ENCODE measurements at places on chromosomes 7 and 10.

DNA sequence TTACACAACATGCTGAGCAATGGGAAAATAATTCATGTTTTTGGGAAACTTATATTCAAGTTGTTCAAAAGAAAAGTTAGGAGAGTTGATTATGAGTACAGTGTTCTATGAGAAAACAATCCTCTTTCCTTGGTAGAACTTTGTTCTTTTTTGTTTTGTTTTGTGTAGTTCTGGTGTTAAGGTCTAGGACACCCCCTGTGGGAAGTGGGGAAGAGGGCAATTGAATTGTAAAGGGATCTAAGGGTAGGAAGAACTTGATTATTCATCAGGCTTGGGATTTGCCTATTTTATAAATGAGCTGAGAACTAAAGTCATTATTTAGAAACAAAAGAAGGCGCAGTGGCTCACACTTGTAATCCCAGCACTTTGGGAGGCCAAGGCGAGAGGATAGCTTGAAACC, 25.9 kb upstream of the CDK13 start:
- DNase-seq: no peak
- H3K27ac ChIP-seq: no peak overlapping the region
- H3K4me3 ChIP-seq: no peak overlapping the region
- no peaks in the 10 kb centered on the region for H3K36me3 ChIP-seq
- no peaks in the 10 kb centered on the region for H3K4me1 ChIP-seq

GRCh38 chr7:85423209-85423895, 236.5 kb upstream of the SEMA3D start:
- no peaks in the 10 kb centered on the region for H3K27me3 ChIP-seq
- H3K4me3 ChIP-seq: no peak overlapping the region
- no peaks in the 10 kb centered on the region for H3K4me1 ChIP-seq
- DNase-seq: no peak
- H3K27ac ChIP-seq: no peak overlapping the region
- H3K36me3 ChIP-seq: no peaks in the 10 kb centered on the region

GRCh38 chr7:45921699-45922519, 837 bp upstream of the IGFBP3 start:
- peaks cover 66% of the 10 kb centered on the region for H3K27me3 ChIP-seq
- peak; percentile 63 for DNase-seq
- no peaks in the 10 kb centered on the region for H3K36me3 ChIP-seq
- H3K4me1 ChIP-seq: peaks cover 38% of the 10 kb centered on the region

GRCh38 chr10:97584060-97584797, at the start of gene HOGA1:
TSS of gene HOGA1 (plus strand) at chr10:97584389. CDS start at chr10:97584704, 315 bp downstream.
- no peak within 1 kb of the TSS for H3K4me3 ChIP-seq
- H3K4me1 ChIP-seq: peaks cover 4% of the 10 kb centered on the region
- peaks cover 6% of the 10 kb centered on the region for H3K27me3 ChIP-seq
- H3K36me3 ChIP-seq: no peaks in the 10 kb centered on the region
- DNase-seq: no peak

- H3K27me3 ChIP-seq: peaks cover 29% of the 10 kb centered on the region
- peaks cover 3% of the 10 kb centered on the region for H3K36me3 ChIP-seq
- no peak for DNase-seq
- H3K4me3 ChIP-seq: no peak overlapping the region
- H3K27ac ChIP-seq: no peak overlapping the region
- peaks cover 11% of the 10 kb centered on the region for H3K4me1 ChIP-seq
These were observed 123.9 kb upstream of the CARD11 start for GRCh38 chr7:3167551-3167950.

- DNase-seq: no peak
- H3K4me1 ChIP-seq: peaks cover 42% of the 10 kb centered on the region
- peaks cover 32% of the 10 kb centered on the region for H3K36me3 ChIP-seq
- H3K27me3 ChIP-seq: no peaks in the 10 kb centered on the region
- H3K4me3 ChIP-seq: no peak overlapping the region
- peak overlapping the region; percentile 81 for H3K27ac ChIP-seq
These were observed 195.7 kb upstream of the KLF6 start for GRCh38 chr10:3980660-3981059.

DNA sequence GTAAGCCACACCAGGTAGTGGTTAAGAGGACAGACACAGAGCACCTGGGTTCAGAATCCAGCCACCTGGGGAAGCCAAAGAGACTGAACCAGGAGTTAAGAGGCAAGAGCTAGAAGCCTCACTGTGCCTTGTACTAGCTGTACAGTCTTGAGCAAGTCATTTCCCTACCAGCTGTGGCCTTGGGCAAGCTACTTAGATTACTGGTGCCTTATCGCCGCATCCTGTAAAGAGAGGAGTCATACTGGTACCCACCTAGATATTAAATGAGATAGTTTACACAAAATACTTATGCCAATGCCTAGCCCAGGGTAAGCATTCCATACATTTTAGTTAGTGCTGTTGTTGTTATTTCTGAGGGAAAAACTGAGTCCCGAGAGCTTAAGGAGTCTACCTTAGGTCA, 47.7 kb downstream of the HABP2 start:
- no peak overlapping the region for H3K27ac ChIP-seq
- no peak for DNase-seq
- H3K4me1 ChIP-seq: no peaks in the 10 kb centered on the region
- no peaks in the 10 kb centered on the region for H3K36me3 ChIP-seq
- H3K27me3 ChIP-seq: peaks cover 37% of the 10 kb centered on the region
- H3K4me3 ChIP-seq: no peak overlapping the region

DNA sequence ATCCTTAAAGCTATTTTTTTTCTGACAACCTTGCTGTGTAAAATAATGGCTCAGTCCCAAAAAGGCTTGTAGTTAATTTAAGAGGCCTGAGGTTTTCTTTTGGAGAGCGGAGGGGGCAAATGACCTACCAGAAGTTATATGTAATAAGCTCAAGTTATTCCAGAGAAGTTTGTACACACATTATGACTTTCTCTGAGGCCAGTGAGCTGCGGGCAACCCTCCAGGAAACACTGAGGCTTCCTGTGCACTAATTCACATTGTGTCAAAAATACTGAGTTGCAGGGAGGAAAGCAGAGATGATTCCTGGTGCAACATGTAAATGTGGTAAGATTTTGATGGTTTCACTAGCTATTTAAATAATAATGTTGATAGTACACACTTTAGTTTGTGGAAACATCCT, 188.6 kb downstream of the DIP2C start:
- no peak for DNase-seq
- H3K27ac ChIP-seq: no peak overlapping the region
- peaks cover 5% of the 10 kb centered on the region for H3K4me1 ChIP-seq
- no peak overlapping the region for H3K4me3 ChIP-seq

DNA sequence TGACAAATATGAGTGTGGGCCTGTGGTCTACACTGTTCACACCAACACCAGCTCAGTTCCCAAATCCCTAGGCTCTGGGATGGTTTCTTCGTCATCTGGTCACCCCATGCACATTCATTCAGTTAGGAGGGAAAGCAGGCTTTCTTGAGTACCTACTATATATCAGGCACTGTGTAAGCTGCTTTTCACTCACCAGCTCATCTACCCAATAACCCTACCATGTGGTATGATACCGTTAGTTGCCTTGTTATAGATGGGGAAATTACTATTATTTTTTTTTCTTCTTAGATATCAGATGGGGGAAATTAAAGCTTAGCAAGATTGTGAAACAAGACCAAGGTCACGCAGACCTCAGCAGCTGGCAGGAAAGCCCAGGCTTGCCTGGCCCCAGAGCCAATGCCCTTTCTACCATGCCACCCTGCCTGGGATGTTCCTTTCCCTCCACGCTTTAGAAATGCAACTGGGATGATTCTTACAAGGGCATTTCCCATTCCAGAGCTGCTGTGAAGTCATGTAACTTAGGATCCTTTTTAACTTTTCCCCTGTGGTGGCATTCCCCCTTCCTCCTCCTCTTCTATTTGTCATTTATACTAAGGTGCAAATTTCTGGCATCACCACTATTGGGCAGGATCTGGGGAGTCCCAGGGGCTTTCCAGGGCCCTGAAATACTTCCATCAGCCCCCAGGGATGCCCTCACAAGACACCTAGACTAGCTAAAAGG, 93.1 kb upstream of the EFCAB10 start:
- DNase-seq: no peak
- H3K4me3 ChIP-seq: no peak overlapping the region
- no peaks in the 10 kb centered on the region for H3K27me3 ChIP-seq
- no peaks in the 10 kb centered on the region for H3K36me3 ChIP-seq
- no peak overlapping the region for H3K27ac ChIP-seq
- peaks cover 61% of the 10 kb centered on the region for H3K4me1 ChIP-seq

DNA sequence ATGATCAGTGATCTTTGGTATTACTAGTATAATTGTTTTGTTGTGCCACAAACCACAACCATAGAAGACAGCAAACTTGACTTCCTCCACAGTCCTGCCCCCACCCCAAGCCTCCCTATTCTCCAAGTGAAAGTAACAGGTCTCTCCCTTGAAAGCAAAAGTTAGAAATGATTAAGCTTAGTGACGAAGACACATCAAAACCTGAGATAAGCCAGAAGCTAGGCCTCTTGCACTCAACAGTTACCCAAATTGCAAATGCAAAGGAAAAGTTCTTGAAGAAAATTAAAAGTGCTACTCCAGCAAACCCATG, 7.5 kb downstream of the SAR1A start:
- H3K27me3 ChIP-seq: no peaks in the 10 kb centered on the region
- peak overlapping the region; percentile 70 for H3K27ac ChIP-seq
- H3K4me3 ChIP-seq: peak overlapping the region; percentile 54

DNA sequence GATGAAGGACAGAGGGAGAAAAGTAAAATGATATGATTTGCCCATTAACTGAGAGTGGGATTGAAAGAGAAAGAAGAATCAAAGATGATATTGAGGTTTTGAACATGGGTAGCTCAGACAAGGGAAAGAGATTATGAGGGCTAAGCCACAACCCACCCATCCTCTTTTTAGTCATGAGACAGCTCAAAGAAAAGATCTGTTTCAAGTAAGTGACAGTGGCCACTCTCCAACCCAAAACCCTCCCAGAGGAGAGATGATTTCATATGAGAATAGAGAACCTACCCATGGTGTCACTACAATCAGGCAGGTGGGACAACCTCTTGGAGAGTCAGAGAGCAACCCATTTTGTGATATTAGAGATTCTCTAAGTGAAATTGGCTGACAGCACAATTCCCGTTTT, 32.2 kb downstream of the PLXNA4 start:
- H3K36me3 ChIP-seq: peaks cover 2% of the 10 kb centered on the region
- H3K27ac ChIP-seq: no peak overlapping the region
- DNase-seq: peak; percentile 63
- H3K4me3 ChIP-seq: no peak overlapping the region
- peaks cover 52% of the 10 kb centered on the region for H3K27me3 ChIP-seq
- peaks cover 25% of the 10 kb centered on the region for H3K4me1 ChIP-seq

DNA sequence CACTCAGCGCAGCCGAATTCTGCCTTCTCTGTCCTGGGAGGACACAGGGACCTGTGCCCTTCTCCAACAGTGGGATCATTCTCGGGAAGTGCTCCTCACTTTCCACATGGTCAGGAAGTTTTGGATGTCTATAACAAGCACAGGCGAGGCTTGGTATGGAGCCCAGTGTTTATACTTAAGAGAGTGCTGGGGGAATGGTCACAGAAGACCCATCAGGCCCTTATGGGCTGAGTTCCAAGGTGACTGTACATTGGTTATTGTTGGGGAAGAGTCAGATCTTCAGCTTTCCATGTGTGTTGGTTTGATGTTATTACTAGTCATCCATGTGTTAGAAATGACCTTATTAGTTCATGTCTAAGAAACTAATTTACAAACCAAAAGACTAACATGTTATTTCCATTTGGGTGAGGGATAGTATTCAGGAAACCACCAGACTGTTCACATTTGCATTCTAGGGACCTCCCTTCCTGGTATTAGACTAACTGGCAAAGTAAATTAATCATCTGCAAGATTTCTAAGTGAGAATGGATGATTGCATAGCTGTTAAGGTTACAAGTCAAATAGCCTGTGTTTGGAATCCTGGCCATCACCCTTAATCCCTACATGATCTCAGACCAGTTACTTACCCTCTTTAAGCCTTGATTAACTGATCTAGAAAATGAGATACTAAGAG, 834.2 kb downstream of the LRMDA start:
- H3K27me3 ChIP-seq: no peaks in the 10 kb centered on the region
- no peak for DNase-seq
- H3K4me3 ChIP-seq: no peak overlapping the region
- H3K36me3 ChIP-seq: no peaks in the 10 kb centered on the region

GRCh38 chr7:106358103-106358663, 73.4 kb upstream of the NAMPT start:
- peaks cover 61% of the 10 kb centered on the region for H3K27me3 ChIP-seq
- DNase-seq: no peak
- peaks cover 6% of the 10 kb centered on the region for H3K4me1 ChIP-seq
- H3K4me3 ChIP-seq: no peak overlapping the region
- H3K27ac ChIP-seq: no peak overlapping the region
- H3K36me3 ChIP-seq: peaks cover 22% of the 10 kb centered on the region

DNA sequence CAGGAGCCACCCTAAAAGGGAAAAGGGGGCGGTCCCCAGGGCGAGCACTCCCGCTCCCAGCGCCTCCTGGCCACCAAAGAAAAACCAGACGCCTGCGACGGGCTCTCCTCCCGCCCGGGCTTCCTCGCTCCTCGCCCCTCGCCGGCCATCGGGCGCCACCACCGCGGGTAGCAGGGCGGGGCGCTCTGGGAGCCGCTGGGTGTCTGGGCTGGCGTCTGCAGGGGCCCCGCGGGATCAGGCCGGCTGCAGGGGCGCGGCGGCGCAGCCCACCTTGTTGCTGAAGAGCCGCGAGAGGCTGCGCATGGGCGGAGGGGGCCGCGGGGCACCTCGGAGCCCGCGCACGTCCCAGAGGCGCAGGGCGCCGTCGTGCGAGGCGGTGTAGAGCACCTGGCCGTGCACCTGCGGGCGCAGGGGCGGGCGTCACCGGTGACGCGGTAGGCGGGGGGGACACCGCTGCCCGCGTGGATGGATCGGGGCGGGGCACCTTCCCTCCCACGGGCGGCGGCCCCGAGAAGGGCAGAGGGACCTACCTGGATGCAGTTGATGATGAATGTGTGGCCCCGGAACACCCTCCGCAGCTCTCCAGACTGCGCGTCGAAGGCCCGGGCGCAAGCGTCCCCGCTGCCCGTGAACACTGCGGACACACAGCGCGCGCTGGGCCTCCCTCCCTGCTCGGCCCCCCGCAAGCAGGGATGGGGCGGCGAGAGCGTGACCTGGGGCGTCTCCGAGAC, 28.3 kb downstream of the WDR86 start:
- peaks cover 4% of the 10 kb centered on the region for H3K36me3 ChIP-seq
- no peak overlapping the region for H3K27ac ChIP-seq
- no peak overlapping the region for H3K4me3 ChIP-seq
- no peak for DNase-seq

- H3K27ac ChIP-seq: no peak overlapping the region
- H3K4me1 ChIP-seq: peaks cover 2% of the 10 kb centered on the region
- H3K36me3 ChIP-seq: peaks cover 1% of the 10 kb centered on the region
These were observed 10.5 kb downstream of the ACADSB start for GRCh38 chr10:123019264-123019663.

DNA sequence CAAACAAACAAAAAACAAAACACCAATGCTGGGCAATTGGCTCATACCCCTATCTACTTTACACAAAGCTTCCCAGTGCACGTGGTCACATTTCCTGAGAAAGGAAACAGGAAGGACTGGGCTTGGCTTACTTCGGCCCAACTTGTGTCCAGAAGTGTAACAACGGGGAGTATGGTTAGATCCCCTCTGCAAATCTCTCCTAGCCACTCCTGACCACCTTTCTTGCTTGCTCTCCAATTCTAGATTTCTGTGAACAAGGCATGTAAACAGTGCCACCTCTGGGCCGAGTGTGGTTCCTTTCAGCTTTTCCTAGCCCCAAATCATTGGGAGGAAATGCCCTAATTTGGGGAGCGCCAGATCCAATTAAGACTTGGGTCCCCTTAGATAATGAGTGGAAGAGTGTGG, 21.0 kb upstream of the FRAT2 start:
- peaks cover 2% of the 10 kb centered on the region for H3K36me3 ChIP-seq
- no peaks in the 10 kb centered on the region for H3K27me3 ChIP-seq
- H3K4me1 ChIP-seq: peaks cover 8% of the 10 kb centered on the region
- no peak overlapping the region for H3K27ac ChIP-seq
- no peak for DNase-seq
